ENCODE measurements at places on chromosomes 2 and 18. TPM values are rescaled to one million over a fixed set of nuclear protein-coding genes. Genes with fewer than 3 reads are reported as not detected.

Gene CDH7
- 0.05 TPM for total RNA-seq

Gene CFAP65
- total RNA-seq: not detected

Gene SMYD1
- total RNA-seq: 492 TPM

Gene MOGAT1
- 0.25 TPM for total RNA-seq

Gene FARSB
- total RNA-seq: 18.5 TPM

Gene TRIB2
- 29.4 TPM for total RNA-seq

Gene ANKRD30BL
- total RNA-seq: not detected

Gene POTEJ
- not detected for total RNA-seq

Gene IL1B
- total RNA-seq: 0.37 TPM

Gene SERPINB13
- total RNA-seq: not detected

Gene LBH
- 129 TPM for total RNA-seq

Gene ARHGEF4
- 3.8 TPM for total RNA-seq

Gene PLA2R1
- 2.9 TPM for total RNA-seq

Gene B4GALT6
- 11.9 TPM for total RNA-seq

Gene ANAPC1
- 18.5 TPM for total RNA-seq

Gene PLCL1
- 100 TPM for total RNA-seq

Gene FTCDNL1
- 2.0 TPM for total RNA-seq

Gene CCDC102B
- total RNA-seq: 4.9 TPM

Gene FAM210A
- 52.0 TPM for total RNA-seq

Gene AFF3
- 10.0 TPM for total RNA-seq

Gene ACKR3
- 25.4 TPM for total RNA-seq

Gene DUSP11
- 12.9 TPM for total RNA-seq

Data from left ventricle myocardium superior (tissue), 1 donor.